ENCODE measurements at places on chromosomes 7 and 10.

GRCh38 chr7:31648288-31648687 lies 38.7 kb upstream of the PPP1R17 start:
- no peak for DNase-seq

DNA sequence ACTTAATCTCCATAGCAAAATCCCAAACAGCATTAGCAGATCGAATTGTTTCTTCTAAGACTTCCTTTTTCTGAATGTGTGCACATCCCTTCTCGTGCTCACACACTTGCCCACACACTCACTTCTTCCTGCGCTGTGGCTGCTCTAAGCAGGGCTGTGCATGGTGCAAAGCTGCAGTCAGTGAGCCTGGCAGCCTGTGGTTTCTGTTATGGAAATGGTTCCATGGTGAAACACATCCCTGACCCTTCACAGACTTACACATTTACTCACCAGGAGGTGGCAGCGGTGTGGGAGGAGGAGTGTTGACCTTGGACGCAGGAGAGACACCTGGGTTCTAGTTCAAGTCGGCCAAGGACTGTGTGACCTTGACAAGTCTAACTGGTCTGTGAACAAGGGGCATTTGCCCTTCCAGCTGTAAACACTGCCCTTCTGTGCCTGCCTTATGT lies 24.9 kb downstream of the MTURN start:
- peak; percentile 22 for DNase-seq

- DNase-seq, result peak; percentile 79
Measured at GRCh38 chr10:24556750-24557742, 166.6 kb downstream of the ARHGAP21 start.

- peak; percentile 63 for DNase-seq
Measured at GRCh38 chr10:86815035-86815617, 58.7 kb downstream of the BMPR1A start.

DNA sequence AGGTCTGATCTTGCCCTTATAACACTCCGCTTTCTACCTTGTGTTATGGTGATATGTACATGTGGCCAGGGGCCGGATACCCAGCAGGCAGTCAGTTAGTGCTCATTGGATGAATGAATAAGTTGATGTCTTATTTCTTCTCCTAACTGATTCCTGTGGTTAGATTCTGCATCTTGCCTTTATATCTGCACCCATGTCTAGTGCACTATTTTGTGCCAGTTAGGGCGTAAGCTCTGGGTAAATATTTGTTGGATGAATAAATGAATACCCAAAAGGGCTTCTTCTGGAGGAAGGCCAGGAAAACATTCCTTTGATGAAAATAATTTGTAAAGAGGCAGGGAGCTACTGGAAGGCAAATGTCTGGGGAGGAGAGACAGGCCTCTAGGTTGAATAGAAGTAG lies 148.2 kb downstream of the CHN2 start:
- DNase-seq, result peak; percentile 47

DNA sequence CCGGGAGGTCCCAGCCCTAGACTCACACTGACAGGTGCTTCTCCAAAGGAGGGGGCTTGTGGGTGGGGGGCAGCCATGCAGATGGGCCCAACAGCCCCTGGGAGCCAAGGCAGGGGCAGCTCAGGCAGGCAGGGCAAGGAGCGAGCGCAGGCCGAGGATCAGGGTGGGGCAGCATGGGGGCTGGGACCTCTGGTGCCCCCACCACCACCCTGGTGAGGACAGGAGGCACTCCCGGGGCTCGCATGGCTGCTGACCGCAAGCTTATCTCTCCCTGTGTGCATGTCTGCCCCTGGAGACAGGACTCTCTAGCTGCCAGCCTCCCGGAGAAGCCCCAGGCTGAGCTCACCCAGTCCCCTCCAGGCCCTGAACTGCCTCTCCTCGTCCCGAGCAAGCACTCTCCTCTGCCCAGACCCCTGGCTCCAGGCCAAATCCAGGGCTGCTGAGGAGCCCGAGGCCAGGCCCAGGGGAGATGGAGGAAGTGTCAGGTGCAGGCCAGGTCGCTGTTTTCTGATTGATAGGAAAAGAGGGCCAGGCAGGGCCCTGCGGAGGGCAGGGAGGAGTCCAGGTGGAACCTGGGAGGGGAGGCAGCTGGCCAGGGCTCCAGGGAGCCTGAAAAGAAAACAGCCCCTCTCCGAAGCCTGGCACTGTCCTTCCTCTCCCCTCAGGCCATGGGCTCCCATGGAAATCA lies 39.0 kb downstream of the PDGFA start:
- no peak for DNase-seq

GRCh38 chr7:45368129-45368807 lies 205.9 kb upstream of the ADCY1 start:
- DNase-seq, result no peak

- no peak for DNase-seq
Measured at GRCh38 chr7:1964211-1964912, 268.4 kb downstream of the MAD1L1 start.

DNA sequence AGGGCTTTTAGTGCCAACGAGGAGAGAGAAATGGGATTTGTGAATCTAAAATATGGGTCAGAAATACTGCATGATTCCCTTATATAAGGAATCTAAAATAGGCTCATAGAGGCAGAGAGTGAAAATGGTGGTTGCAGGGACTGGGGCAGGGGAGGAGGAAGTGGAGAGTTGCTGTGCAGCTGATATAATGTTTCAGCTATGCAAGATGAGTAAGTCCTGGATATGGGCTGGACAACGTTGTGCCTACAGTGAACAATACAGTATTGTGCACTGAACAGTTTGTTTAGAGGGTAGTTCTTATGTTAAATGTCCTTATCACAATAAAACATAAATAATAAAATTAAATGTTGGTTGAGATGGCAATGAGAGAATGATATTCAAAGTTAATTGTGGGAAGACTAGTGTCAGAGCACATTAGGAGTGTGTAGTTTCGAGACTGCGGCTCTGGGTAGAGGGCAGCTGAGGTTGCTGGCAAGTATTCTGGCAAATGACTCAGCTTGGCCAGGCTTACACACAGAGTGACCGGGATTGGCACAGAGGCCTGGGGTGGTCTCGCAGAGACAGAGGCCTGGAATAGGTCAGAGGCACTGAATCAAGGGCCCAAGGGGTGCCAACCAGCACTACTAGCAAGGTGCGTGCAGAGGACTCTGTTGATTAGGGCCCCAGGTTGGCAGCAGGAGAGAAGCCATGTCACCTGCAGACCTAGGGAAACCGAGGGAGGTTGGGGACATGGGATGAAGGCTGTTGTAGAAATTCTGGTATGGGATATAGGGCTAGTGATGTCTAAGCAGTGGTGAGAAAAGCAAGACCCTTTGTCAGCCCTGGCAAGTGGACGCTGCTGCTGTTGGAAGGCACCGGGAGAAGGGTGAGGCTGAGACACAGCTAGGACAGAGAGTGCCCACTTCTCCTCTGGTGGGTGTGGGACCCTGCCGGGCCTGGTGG lies 2.8 kb upstream of the DEPP1 start:
- DNase-seq, result peak; percentile 88

GRCh38 chr7:22713463-22713862 lies 13.5 kb upstream of the IL6 start:
- no peak for DNase-seq

DNA sequence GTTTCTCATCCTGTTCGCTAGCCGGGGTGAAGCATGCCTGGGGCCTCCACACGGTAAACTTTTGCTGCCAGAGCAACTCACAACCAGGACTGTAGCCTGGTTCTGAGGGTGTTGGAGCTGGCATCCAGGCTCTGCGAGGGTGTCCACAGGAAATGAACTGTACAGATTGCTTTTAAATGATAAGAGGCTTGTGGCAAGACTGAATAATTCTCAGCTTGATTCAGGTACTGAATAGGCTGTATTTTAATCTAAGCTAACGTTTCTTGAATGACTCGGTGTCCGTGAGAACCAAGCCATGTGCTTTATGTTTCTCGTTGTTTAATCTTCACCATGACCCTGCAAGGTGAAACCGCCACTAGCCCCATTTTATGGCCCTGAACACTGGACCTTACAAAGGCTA lies 49.3 kb downstream of the EEPD1 start:
- no peak for DNase-seq

- DNase-seq, result peak; percentile 5
Measured at GRCh38 chr7:35792873-35793489, 7.9 kb upstream of the SEPTIN7 start.

- no peak for DNase-seq
Measured at GRCh38 chr7:127474457-127474856, 81.9 kb upstream of the ZNF800 start.

DNA sequence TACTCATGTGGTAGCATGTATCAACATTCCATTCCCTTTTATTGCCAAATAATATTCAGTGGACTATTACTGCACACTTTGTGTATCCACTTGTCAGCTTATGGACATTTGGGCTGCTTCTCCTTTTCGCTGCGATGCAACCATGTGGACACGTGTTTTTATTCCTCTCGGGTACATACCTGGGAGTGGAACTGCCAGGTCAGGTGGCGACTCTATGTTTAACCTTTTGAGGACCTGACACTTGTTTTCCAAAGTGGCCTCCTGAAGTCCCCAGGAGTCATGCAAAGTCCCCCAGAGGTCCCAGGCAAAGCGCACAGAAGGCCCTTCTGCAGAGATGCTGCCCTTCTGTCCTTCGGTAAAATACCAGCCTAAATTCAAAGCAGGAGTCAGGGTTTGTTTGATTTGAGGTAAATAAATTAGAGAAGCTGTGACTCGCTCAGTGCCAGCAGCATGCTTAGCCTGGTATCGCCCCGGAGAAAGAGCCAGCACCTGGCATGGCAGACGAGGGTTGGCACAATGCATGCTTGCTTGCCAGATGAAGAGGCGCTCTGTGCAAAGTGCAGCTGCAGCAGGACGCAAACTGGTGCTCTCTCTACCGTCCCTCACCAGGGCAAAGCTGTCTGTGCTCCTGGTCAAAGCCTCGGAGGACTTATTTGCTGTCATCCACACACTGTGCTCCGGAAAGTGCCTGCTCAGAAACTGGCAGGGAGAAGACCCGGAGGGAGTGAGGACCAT lies 37.8 kb downstream of the HIPK2 start:
- no peak for DNase-seq

DNA sequence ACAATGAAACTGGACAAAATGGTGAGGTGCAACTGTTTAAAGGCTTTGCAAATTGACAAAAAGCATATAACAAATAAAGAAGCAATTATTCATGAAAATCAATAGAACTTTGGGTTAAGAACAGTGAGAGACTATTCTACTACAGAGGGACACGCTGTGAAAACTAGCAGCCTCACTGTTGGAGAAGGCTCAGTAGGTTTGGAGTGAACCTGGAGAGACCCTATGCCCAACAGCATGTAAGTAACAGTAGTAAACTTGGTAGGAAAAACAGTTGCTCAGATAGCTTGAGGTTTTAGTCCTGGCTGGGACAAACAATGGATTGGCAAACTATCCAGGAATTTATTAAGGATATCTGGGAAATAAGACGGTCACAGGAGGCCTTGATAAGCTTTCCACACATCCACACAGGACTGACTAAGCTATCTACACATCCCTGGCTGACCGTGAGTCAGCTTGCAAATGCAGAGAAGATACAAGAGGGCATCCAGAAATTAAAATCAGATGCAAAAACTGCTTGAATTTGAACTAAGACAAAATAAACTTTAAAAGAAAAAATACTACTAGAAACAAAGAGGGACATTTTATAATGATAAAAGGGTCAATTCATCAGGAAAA lies 15.9 kb downstream of the FAM149B1 start:
- peak; percentile 29 for DNase-seq

- no peak for DNase-seq
Measured at GRCh38 chr7:15332956-15333355, 228.9 kb downstream of the AGMO start.

- DNase-seq, result no peak
Measured at GRCh38 chr7:17520941-17521340, 222.5 kb downstream of the AHR start.

GRCh38 chr10:32927750-32928149 lies 30.3 kb downstream of the ITGB1 start:
- no peak for DNase-seq

DNA sequence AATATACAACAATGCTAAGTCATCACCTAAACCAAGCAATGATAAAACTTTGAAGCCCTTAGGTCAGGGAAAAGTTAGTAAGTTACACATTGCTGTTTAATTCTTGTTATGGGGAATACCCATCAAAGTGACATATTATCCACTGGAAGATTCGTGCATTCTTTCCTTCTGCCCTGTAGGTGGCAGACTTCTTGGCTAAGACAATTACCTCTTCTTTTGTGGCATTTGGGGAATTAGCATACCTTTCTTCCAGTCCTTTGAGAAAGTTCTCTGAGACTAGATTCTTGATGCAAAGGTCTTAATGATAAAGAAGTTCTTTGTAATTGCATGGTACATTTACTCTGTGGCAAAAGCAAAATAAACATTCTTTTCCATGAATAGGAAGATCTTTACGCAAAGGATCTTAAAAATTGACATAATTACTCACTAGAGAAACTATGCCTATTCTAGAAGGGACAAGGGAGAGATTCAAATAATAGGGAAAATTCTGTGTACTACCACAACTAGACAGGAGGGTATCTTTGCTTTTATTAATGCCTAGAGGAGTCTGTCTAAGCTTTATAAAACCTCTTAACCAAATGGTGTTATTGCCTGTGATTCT lies 395.9 kb downstream of the GRM8 start:
- peak; percentile 13 for DNase-seq

DNA sequence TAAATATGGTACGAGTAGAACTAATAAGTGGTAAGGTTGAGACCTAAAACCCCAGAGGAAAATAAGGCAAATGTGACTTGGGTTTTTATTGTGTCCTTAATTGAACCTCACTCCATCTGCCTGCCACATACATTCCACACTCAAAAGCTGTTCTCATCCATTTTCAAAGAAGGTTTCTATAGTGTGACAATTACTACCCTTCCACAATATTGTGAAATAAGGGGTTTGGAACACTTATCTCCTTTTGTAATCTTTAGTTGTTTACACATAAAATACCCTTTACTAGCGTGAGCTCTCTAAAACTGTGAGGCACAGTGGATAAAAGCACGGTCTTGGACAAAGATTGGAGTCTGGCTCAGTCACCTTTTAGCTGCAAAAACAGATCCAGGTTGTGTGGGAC lies 166.6 kb downstream of the THSD7A start:
- DNase-seq, result no peak

GRCh38 chr10:77801474-77802161 lies 124.9 kb downstream of the DLG5 start:
- peak; percentile 31 for DNase-seq

- DNase-seq, result no peak
Measured at GRCh38 chr10:311901-312665, 176.8 kb downstream of the ZMYND11 start.

- DNase-seq, result peak; percentile 48
Measured at GRCh38 chr10:77291596-77292505, 345.8 kb downstream of the KCNMA1 start.

- no peak for DNase-seq
Measured at GRCh38 chr10:99551158-99551557, 18.4 kb downstream of the NKX2-3 start.

GRCh38 chr7:29988424-29989256 lies 961 bp downstream of the SCRN1 start:
- peak; percentile 68 for DNase-seq

DNA sequence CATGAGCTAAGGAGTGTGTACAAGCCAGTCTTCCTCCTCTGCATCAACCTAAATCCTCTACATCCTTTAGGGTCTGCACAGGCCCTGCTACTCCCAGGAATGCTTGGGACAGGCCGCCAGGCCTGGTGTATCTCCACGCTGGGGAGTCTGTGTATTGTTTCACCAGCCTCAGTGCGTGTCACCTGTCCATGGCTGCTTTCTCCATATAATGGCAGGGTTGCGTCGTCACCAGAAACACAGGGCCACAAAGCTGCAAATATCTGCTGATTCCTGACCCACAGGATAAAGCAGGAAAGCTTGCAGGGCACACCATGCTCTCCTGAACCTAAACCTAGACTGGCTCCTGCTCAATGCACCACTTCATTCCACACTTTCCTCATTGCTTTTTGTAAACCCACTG lies 45.6 kb downstream of the COBL start:
- DNase-seq, result no peak
